ENCODE measurements at places on chromosomes 5 and 9.

GRCh38 chr5:136482206-136482605 is 116.9 kb upstream of the TRPC7 start:
- no peak for DNase-seq

- no peak for DNase-seq
Observed at GRCh38 chr5:174818430-174818829, 94.0 kb downstream of the MSX2 start.

DNA sequence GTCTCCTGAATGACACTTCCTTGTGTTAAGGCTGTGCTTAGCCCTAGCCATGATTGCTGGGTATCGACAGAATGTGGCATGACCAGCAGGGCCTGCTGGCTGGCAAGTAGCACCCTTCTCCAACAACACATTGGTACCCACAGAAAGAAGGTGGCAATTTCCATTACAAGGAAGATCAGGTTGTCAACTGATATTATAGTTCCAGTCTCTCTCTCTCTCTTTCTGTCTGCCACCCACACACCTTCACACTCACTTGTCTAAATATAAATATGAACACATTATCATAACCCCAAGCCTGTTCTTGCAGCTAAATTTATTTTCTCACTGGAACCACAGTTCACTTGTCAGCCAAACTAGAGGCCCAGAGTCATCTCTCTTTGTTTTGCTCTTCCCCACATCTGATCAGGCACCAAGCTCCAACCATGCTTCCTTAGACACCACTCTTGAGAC is 408.1 kb upstream of the PIK3R1 start:
- DNase-seq: no peak

DNA sequence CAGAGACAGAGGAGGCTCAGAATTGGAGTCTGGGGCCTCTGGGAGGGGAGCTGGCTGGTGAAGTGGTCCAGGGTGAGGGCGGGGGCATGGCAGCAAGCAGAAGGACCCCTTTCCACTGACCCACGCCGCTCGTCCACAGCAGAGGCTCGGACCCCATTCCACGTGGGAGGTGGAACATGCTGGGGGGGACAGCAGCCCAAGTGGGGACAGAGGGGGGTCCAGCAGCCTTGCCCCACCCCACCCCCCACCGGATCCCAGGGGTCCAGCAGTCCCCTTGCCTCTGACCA is 25.4 kb upstream of the NKD2 start:
- DNase-seq: no peak

DNA sequence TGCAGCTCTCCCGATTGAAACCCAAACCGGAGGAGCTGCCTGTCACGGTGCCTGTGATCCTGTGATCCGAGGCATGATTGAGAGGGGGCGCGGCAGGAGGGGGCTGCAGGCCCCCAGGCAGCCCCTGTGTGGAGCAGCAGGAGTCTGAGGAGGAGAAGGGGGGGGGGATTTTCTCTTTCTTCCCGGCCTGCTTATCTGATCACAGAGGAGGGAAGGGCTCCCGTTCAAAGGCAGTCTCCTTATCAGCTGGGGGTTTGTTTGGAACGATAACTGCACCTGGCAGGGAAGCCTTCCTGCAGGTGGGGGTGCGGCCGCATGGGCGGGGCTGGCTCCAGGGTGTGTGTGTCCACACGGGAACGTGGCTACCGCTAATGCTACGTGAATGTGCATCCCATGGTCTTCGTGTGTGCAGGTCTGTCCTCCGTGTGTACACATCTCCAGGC is 38.4 kb downstream of the LMX1B start:
- DNase-seq: no peak

All from iPS DF 6.9 (cell line).